Natural killer cell (primary cell): ENCODE measurements at places on chromosomes 2 and 18.
A peak's percentile ranks its signal among the peaks of the same experiment; 100 is the strongest.

DNA sequence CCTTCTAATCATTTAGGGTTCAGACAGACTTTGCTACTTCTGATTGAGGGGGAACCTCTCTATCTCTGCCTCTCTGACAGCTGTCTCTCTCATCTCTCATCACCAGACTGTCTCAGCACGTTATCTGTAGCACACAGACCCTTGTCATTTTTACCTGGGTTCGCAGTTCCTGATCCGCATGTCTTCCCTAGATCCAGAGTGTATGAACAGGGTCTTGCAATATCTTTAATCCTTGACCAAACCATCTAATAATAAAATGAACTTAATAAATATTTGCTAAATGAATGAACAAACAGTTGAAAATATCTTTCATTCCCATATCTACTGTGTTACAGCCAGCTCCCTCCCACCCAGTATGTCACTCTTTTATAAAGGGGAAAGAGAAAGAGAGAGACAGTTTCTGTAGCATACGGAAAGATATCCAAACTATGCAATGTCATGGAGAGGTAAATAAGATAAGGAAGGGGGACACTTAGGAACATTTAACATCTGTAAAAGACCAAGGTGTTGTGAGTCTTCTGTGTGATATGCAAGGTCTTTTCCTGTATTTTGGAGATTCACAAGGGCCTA, 507.6 kb downstream of the SUCLG1 start:
- no peak for DNase-seq

DNA sequence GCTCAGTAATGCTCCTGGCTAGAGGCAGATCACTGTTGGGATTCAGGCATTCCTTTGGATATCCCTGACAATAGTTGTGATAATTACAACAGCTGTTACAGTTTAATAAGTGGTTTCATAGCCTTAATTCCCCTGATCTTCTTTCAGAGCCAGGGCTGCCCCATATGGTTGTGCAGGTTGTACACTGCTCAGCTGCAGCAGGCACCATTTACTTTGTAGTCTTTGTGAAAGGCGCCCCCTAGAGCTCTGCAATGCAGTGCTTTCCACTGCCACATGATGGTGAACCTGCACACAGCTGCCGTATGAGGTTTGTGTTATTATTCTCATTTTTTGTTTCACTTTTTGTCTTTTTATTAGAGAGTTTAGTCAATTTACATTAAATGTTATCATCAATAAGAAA, 239.1 kb downstream of the KCNS3 start:
- DNase-seq: no peak

- DNase-seq: no peak
Measured at GRCh38 chr18:10057401-10057893, 143.6 kb downstream of the VAPA start.

DNA sequence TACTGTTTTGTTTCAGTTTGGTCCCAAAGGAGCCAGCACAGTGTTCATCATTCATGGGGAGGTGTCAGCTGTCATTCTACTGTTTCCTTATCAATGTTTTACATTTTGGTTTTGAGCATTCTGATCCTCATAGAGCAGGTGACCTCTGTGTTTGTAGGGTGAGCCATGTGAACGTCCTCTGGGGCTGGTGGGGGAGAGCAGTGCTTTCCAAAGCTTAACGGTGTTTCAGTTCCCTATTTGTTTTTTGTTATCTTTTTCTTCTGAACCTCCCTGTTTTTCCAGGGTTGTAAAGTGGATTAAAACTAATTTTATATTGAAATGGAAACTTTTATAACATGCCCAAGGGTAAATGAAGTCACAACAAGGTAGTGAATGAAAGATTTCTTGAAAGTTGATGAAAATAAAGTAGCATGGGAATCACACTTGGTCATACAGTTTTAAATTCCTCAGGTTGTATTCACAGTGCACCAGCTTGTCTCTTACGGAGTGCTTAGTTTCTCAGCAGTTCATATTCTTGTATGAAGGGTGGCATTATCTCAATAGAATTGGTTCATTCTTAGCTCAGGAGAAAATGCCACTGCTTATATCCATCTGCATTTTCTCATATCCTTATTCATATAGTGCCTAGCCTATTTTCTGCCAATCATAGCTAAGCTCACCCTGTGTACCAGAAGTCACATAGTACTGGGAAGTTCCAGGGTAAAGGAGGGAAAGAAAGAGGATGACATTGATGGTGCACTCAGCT, 54.5 kb downstream of the MAP4K4 start:
- no peak for DNase-seq

DNA sequence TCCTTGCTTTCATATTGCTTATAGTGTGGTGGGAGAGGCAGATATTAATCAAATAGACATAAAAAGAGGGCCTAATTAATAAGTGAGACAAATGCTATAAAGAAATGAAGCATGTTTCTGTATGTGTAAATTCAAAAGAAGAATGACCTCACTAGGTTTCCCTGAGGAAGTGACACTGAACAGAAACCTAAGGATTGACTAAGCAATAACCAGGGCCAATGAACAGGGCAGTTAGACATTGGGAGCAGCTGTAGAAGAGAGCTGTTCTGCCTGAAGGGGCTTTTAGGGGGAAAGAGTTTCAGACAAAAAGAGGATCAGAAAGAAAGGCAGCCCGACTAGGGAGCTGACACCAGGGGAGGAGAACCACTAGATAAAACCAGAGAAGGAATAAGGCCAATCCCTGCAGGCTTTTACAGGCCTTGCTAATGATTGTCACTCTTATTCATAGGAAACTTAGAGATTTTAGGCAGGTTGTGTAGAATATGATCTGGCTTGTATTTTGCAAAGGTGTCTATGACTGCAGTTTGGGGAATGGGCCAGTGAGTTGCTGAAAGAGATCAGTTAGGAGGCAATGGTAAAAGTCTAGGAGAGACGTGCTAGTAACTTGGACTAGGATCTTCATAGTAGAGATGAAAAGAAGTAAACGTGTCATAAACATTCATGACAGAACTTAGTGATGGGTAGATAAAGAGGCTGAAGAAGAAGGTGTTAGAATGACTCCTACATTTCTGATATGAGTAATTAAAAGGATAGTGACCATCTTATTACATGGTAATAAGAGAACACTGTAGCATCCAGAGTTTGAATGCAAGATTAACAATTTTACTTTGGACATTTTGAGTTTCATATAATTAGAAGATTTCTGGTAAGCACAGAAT, 26.8 kb upstream of the NABP1 start:
- no peak for DNase-seq

- peak; percentile 19 for DNase-seq
Measured at GRCh38 chr2:119718501-119719260, 39.7 kb downstream of the TMEM177 start.

DNA sequence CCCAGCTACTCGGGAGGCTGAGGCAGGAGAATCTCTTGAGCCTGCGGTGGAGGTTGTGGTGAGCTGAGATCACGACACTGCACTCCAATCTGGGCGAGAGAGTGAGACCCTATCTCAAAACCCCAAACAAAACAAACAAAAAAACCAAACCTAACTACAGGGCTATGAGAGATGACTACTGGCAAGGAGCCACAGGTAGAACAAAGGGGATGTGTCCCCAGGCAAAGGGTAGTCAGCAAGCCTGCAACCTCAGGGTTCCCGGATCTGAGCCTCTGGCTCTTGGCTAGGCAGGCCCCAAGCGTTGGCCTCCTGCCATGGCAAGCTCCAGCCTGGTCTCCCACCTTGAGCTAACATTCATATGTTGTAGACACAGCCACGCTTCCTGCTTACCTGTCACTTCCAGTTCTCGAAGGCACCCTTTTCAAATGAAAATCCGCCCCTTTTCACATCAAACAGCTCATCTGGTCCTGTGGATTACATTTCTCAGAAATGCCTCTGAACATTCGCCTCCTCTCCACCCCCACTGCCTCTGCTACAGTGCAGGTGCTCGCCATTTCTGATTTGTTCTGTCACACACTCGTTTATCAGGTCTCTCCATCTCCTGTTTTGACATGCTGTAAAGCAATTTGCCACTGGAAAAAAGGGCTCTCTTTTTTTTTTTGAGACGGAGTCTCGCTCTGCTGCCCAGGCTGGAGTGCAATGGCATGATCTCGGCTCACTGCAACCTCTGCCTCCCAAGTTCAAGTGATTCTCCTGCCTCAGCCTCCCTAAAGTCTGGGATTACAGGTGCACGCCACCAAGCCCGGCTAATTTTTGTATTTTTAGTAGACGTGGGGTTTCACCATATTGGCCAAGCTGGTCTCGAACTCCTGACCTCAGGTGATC, 13.1 kb upstream of the ACTR3 start:
- DNase-seq: no peak

DNA sequence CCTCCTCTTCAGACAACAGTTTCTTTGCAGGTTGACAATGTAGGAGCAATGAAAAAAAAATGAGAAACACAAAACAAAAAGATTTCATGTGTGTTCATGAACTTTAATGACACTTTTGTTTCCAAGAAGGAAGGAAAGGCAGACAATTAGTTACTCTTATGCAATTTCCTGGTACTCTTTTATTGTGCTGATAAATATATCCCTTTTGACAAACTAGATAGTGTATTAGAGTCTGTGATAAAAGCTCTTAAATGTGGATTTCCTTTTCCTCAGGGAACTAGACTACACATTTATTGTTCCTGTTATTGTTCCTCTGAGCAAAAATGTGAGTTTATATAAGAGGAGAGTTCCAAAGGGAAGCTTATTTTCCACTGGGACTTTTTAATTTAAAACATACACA, 188.7 kb upstream of the NRXN1 start:
- no peak for DNase-seq

DNA sequence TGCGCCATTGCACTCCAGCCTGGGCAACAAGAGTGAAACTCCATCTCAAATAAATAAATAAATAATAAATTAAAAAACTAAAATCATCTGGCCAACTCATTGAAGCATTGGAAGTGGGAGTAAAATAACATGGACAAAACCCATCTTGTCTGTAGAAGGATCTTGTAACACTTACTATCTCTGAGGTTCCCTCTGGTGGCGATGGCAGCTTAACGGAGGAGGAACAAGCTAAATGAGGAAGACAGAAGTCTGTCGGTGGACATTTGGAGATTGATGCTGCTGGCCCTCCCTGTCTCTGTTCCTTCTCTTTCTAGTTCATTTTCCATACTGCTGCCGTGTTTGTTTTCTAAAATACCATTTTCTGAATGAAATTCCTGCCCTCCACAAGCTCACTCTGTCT, 43.4 kb downstream of the ZCCHC2 start:
- no peak for DNase-seq

DNA sequence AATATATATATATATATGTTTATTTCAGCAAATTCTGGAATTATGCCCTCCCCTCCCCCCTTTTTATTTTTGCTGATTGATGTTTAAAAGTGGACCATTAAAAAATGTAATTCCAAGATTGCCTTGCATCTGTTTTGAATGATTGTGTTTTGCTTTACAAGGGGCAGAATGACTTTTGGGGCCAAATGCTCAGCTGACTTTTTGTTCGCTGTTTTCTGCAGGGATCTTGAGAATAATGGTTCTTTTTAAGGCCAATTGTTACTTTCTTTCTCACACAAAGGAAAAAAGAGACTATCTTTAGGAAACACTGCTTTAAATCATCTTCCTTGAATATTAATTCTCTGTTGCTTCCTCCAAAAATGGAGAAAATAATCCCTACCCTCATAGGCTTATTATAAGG, 95.9 kb downstream of the FMNL2 start:
- no peak for DNase-seq

DNA sequence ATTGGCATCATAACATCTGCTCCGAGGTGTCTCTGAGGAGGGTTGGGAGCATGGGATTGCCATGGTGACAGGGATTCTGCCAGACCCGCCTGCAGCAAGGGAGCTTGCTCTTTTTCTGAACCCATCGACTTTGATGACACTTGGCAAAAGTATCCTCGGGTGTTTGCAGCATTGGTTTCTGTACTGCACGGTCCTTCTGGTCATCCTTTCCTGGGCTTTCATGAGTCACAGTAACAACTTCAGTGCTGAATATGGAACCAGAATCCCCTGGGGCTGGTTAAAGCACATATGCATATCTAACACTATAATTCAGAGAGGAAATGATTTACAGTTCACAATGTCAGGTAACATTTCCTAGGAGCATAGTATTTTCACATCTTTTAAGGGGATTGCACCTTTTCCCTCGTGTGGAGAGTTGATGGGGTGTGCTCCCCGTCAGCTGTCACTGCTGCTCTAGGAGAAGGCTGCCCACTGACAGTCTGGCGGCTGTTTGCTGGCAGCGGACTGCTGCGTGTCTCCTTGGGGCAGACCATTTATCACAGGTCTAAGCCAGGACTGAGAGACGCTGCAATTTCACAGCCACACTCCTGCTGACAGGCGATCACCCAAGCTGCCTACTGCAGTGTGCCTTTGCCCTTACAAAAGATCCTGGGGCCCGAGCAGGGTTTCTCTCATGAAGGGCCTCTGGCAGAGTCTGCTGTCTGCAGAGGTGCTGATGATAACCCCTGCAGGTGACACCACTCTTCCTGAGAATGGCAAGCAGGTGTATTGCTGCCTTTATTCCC, 425.3 kb downstream of the THSD7B start:
- DNase-seq: no peak

- no peak for DNase-seq
Measured at GRCh38 chr2:190466819-190467446, 58.8 kb downstream of the MFSD6 start.

GRCh38 chr18:48193521-48194492, 215.4 kb downstream of the ZBTB7C start:
- DNase-seq: no peak

DNA sequence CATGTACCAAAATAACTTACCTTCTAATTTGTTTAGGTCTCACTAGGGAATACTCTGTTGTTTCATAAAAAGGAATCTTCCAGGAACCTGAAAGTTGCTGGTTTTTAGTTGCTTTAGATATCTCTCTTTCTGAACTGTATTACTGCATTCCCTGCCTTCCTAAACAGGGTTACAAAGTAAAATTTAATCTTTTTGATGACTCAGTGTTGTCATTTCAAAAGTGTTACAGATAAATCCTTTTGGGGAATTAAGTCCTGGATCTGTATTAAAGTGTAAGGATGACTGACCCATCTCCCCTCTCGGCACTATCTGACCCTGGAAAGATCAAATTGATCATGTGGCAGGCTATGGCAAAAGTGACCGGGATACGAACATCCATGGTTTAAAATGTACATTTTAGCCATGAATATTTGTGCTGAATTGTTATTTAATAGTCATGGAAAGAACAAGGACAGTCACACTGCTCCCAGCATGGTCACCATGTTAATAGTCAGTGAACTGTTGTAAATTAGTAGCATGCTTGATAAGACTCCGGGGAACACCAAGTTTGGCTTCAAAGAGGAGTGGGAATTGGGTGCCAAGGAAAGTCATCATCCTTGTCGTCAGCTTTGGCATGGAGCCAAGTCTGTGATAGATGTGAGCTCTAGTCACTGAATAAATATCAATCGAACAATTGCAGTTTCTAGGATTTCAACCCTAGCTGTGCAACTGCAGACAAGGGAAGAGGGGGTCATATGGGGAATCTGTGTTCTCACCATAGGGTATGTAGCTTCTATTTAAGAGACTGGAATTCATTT, 4.2 kb downstream of the PLEKHA3 start:
- DNase-seq: peak; percentile 29

- no peak for DNase-seq
Measured at GRCh38 chr2:200613692-200614091, 27.9 kb downstream of the AOX1 start.

DNA sequence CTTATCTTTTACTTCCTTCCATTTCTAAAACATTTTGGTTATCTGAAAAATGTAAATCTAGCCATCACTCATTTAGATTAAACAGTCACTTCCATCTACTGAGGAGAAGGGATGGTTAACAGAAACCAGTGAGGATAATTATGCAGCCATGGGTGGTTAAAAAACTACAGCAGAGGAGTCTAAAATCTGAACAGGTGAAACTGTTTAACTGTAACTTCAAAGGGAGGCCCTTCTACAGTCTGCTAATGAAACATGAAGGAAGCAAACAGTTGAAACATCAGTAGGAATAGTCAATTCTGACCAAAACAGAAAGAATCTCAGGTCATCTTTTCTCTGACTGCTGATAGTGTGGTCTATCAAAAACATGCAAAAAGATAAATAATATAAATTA, 71.0 kb downstream of the DTNB start:
- DNase-seq: no peak
